Stimulated activated CD4-positive, alpha-beta T cell treated with anti-CD3 and anti-CD28 coated beads, TNF-alpha, amount 100 ng/mL, for 48 hours (primary cell): ENCODE measurements at places on chromosomes 6 and 20.

DNA sequence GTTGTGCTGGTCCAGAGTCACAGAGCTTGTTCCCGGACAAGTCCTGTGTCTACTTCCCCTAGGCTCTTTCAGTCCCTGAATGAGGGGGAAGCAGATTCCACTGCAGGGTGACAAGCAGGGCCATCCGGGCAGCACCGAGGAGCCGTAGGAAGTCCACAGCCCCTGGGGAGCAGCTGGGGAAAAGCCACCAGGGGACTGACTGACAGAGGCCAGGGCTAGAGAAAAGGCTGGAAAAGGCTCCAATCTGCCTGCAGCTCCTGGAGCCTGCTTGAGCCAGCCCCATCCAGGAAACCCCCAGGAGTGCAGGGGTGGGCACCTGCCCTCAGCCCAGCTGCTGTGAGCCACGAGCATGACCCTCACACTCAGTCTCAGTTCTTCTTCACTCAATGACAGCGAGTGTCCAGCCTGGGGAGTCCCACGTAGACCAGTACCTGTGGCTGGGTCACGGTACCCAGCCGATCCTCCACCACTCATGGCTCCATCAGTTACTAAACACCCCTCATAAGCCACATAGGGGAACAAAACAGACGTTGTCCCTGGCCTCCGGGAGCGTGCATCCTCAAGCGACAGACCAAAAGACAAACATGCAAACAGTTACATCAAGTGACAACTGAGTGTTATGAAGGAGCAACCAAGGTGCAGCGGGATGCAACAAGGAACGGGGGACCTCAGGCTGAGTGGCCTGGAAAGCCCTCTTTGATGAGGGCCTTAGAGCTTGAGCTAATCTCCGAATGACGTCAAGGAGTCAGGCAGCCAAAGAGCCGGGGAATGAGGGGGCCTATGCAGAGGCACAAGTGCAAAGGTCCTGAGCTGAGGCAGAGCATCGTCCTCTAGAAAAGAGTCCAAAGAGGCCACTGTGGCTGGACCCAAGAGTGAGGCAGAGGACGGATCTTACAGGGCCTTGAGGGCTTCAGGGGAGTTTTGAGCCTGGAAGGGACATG lies 24.8 kb upstream of the VSTM2L start:
- DNase-seq = no peak

DNA sequence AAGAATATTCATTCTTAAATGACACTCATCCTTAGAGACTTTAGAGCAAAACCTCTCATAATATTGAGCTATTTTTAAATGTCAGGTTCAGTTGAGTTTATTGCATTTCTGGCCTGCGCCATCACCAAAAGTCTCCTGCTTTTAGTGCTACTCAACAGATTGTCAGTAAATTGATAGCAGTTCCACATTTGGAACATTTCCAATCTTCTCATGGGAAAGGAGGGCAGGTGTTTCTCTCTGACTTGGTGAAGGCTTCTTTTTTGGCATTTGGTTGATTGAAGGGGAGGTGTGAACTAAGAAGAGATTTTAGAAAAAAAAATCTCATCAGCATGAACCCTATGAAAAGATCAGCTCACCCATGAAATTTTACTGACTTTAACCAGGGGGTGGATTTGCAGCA lies 125.9 kb upstream of the INSM1 start:
- DNase-seq = no peak

DNA sequence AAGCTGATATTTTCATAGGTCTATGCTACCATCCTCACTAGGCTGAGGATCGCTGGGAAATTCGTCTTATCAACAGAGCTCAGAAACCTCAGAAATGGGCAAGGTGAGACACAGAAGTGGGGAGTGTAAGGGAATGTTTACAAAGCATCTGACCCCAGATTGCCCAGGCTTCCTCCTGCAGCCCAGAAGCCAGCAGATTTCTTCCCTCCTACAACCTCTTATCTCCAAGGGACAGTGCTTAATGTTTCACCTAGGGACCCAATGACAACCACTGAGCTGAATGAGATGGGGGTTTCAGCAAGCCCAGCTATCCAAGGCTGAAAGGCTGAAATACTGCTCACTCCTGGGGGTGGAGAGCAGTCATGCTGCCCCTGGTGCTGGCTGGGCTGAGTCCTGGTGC lies 52.4 kb upstream of the TBC1D7 start:
- DNase-seq = no peak

GRCh38 chr6:45082091-45082490 lies 246.0 kb upstream of the RUNX2 start:
- DNase-seq = no peak

GRCh38 chr6:74534465-74535211 lies 671.2 kb downstream of the COL12A1 start:
- no peak for DNase-seq

GRCh38 chr6:157314705-157315321 lies 8.5 kb downstream of the TMEM242 start:
- DNase-seq = no peak
